ENCODE measurements at places on chromosomes 1 and 21. TPM values are rescaled to one million over a fixed set of nuclear protein-coding genes. Genes with fewer than 3 reads are reported as not detected.
A peak's percentile ranks its signal among the peaks of the same experiment; 100 is the strongest.

RUNX3 gene
- 6.4 TPM for total RNA-seq

KLHDC9 gene
- 57.2 TPM for total RNA-seq

TRPM2 gene
- total RNA-seq = 3.9 TPM

HEYL gene
- 52.8 TPM for total RNA-seq

GRCh38 chr1:230105754-230106625, 39.0 kb downstream of the GALNT2 start:
- DNase-seq = no peak

DNA sequence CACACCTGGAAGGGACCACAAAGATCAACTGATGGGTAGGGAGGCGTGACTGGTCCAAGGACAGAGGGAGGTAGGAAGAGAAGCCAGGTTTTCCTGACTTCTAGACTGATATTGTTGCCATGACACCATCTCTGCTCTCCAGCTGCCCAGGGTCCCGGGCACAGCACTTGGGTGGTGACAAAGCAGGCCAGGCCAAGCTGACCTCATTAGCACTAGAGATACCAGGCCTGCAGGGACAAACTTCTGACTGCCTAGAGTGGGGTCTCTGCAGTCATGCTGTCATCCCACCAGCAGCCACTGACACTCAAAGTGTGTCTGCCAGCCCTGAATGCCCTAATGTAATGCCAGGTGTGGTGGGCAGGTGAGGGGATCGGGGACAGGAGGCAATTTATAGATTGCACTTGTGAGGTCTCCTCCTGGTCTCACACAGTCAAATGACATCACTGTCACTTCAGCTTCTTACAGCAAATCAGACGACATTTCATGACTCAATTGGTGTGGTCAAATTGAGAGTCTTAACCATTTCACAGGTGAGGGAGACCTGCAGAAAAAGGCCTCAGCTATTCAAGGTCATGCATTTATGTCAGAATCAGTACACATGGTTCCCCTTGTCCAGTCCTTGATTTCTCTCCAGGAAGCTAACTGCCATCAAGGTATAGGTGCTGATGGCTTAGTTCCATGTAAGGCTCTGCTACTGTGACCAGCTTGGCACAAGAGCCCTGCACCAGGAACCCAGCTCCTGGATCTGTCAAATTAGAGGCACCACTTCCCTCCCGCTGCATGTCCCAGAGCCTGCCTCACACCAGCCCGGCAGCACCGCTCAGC, 2.7 kb downstream of the SLC9A1 start:
- peak; percentile 24 for DNase-seq

DNA sequence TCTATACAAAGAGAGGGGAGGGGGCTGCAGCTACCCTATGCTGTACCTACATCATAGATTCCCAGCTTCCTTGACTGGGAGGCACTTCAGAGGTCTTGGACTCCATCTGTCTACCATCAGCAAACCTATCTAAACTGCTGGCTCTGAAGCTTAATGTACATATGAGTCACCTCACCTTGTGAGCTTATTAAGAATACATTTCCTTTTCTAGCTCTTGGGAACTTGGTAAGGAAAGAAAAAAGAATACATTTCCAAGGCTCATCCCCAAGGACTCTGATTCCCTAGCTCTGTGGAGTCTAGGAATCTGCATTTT, 50.0 kb upstream of the PRELP start:
- no peak for DNase-seq

DNA sequence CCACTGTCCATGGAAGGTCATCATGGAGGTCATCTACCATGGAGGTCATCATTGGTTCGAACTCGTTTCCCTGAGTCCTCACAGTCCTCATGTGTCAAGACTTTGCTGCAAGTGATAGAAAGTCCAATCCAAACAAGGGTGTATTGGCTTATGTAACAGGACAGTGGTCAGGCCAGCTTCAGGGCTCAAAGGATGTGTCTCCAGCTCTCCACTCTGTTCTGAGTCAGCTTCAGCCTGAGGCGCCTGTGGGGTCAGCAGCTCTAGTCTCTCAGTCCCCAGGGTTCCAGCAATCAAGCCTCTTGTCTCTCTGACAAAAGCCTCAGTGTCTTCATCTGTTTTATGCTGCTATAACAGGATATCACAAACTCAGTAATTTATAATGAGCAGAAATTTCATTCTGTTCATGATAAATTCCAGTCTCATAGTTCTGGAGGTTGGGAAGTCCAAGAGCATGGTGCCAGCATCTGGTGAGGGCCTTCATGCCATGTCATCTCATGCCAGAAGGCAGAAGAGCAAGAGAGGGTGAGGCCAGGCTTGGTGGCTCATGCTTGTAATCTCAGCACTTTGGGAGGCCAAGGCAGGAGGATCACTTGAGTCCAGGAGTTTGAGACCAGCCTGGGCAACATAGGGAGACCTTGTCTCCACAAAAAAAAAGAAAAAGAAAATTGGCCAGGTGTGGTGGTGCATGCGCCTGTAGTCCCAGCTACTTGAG, 19.5 kb downstream of the A3GALT2 start:
- DNase-seq = no peak

DNA sequence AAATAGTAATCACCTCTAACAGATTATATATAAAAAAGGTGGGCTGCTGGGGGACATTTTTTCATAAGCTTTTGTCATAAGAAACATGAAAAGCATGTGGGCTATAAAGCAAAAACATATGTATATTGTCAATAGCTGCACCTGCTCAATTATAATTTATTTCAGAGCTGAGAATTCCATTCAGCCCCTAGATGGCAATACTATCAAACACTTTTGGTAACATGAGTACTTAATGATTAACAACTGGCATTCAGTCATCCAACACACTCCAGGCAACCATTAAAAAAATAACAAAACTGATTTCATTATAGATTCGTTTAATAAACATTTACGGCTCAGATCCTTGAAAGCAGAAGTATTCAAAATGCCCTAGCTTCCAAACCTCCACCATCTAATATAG, 115.1 kb downstream of the KCTD3 start:
- DNase-seq = no peak

DNA sequence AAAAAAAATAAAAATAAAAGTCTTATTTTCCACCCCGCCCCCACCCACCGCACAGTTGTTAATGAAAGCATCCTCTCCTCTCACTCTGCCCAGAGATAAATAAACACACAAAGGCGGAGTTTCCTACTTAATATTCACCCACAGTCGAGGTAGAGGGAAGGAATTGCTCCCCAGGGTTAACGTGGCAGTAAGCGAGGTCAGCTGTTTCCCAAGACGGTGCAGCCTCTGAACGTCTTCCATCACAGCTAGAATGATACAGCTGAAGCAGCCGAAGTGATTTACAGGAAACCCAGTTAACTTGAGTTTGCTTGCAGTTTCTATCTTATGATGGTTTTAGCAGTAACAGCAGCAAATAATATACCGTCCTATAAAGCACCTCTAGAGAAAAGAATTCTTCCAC, 283.9 kb downstream of the PBX1 start:
- DNase-seq = no peak

DNA sequence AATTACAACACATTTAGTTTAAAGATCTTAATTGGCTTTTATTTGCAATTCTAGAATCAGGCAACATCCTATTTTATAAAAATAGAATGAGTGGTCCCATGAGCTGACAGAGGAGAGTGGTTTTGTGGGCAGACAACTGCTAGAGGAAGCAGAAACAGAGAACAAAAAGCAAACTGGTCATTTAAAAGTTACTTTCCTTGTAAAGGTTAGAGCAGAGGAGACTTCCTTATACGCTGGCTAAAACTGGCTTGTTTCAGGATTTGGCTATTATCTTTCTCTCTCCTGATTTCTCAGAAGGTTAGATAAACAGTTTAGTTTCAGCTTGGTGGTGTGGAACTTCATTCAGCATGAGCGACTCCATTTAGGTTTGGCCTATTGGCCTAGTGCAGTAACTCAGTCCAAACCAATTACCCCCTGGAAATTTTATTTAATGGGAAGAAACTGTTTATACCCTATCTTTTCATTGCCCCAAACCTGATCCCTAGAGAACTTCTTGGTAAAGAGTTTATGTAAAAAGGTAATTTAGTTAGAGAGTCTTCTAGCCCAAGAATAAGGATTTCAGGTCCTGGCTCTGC, 32.2 kb upstream of the IL20 start:
- DNase-seq = no peak

DNA sequence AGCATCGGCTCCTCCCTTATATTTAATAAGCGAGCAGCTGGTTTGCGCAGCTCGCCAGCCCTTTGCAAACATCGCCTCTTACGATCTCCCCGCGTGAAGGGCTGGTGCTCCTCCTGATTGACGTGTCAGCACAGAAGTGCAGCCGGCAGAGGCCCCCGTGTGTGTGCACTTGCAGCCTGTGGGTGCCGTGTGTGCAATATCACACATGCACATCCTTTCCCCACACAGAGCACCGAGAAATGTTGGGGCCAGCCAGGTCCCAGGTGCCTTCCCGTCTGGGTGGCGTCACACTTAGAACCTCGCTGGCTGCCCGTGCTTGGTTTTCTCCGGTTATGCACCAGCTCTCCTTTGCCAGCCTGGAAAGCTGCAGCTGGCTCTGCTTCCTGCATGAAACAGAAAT, 126.6 kb upstream of the AJAP1 start:
- no peak for DNase-seq

Data from testis (tissue), 5 donors.